Neuronal stem cell (in vitro differentiated cells): ENCODE measurements at places on chromosomes 11 and 22.

GRCh38 chr11:16047073-16047472, 309.3 kb downstream of the SOX6 start:
- H3K36me3 ChIP-seq = no peaks in the 10 kb centered on the region
- H3K27ac ChIP-seq = no peak overlapping the region
- no peaks in the 10 kb centered on the region for H3K4me1 ChIP-seq
- no peak overlapping the region for H3K4me3 ChIP-seq

DNA sequence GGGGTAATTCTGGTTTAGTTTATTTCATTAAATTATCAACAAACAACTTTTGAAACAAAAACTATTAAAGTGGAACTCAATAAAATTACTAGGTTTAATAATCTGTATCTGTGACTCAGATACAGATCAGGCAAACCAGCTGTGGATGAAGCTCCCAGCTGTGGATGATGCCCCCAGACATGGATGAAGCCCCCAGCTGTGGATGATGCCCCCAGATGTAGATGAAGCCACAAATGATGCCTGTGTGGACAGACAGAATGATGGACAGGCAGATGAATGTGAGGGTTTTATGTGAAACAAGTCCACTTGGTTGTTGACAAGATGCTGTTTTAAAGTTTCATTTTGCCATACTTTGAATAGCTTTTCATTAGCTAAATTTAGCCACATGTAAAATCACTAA, 5.8 kb upstream of the ZNF74 start:
- H3K4me3 ChIP-seq = no peak overlapping the region
- no peak overlapping the region for H3K27ac ChIP-seq
- no peaks in the 10 kb centered on the region for H3K27me3 ChIP-seq
- H3K36me3 ChIP-seq = peaks cover 1% of the 10 kb centered on the region
- DNase-seq = no peak
- no peaks in the 10 kb centered on the region for H3K4me1 ChIP-seq

DNA sequence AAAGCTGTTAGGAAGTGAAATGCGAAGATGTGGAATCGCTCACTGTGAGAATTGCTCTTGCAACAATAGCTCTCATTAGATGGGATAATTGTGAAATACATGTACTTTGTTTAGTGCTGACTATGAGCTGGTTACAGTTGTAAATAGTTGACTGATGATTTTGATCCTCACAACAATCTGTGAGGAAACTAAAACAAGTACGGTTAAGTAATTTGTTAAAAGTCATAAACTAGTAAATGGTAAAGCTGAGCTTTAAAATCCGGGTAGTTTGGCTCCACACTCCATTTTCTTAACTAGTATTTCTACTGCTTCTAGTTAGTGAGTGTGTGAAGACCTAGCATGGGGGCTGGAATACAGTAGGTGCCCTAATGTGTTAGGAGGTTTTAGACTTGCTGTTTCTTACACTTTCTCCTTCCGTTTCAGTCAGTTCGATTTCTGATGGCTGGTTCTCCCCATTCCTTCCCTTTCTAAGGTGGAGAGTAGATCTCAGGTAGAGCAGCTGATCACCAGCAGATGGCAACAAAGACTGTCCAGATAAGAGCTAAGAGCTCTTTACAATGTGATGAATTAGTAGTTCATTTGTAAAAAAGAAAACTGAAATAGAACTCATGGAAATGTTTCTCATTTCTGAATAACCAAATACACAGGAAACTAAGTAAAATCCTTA, 16.3 kb upstream of the CYP2R1 start:
- H3K27ac ChIP-seq = no peak overlapping the region
- H3K4me1 ChIP-seq = no peaks in the 10 kb centered on the region
- H3K4me3 ChIP-seq = no peak overlapping the region

- peaks cover 7% of the 10 kb centered on the region for H3K4me1 ChIP-seq
- H3K27me3 ChIP-seq = peaks cover 17% of the 10 kb centered on the region
- peaks cover 18% of the 10 kb centered on the region for H3K36me3 ChIP-seq
- peak overlapping the region; percentile 89 for H3K4me3 ChIP-seq
- peak overlapping the region; percentile 67 for H3K27ac ChIP-seq
Observed at GRCh38 chr22:21736084-21736642, 569 bp upstream of the YPEL1 start.

DNA sequence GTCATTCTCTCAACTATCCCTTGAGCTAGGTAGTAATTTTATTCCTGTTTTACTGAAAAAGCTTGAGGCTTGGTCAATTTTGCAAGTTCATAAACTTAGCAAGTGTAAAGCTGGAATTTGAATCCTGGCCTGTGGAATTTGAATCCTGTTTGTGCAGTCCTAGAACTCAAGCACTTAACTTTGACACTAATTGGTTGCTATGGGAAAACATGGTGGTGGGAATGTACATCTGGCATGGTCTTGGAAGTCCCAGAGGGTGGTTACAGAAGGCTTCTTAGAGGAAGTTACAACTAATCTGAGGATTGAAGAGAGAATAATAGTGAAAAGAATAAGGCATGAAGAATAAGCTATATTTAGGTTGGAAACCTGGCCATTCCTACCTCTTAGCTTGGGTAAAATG, 66.5 kb upstream of the LIN7C start:
- H3K27me3 ChIP-seq = no peaks in the 10 kb centered on the region
- no peak overlapping the region for H3K4me3 ChIP-seq
- no peaks in the 10 kb centered on the region for H3K36me3 ChIP-seq
- peaks cover 2% of the 10 kb centered on the region for H3K4me1 ChIP-seq
- DNase-seq = no peak

- H3K4me3 ChIP-seq = no peak overlapping the region
- peaks cover 12% of the 10 kb centered on the region for H3K4me1 ChIP-seq
- H3K36me3 ChIP-seq = no peaks in the 10 kb centered on the region
- DNase-seq = no peak
- no peak overlapping the region for H3K27ac ChIP-seq
Observed at GRCh38 chr11:70128435-70128906, 50.4 kb downstream of the ANO1 start.

- no peak overlapping the region for H3K4me3 ChIP-seq
- H3K27me3 ChIP-seq = no peaks in the 10 kb centered on the region
- no peak for DNase-seq
- no peak overlapping the region for H3K27ac ChIP-seq
- no peaks in the 10 kb centered on the region for H3K4me1 ChIP-seq
Observed at GRCh38 chr11:102653744-102654291, 28.7 kb upstream of the MMP20 start.

DNA sequence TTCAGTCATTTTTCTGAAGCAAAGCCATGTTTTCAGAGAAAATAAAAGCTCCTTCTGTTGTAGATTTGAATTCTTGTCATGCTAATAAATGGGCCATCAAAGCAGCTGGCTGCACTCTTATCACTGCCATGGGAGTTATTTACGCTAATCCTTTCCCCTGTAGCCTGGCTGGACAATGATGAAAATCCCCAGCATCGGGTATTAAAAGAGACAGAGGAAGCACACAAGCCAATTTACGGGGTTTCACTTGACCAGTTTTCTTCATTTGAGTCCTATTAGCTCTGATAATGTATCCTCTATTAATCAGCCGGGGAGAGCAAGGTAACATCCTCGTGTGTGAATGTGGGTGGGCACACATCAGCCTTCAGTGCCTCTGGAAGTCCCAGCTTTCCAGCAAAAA, 470.2 kb upstream of the API5 start:
- H3K27me3 ChIP-seq = no peaks in the 10 kb centered on the region
- H3K4me3 ChIP-seq = no peak overlapping the region
- H3K36me3 ChIP-seq = no peaks in the 10 kb centered on the region

DNA sequence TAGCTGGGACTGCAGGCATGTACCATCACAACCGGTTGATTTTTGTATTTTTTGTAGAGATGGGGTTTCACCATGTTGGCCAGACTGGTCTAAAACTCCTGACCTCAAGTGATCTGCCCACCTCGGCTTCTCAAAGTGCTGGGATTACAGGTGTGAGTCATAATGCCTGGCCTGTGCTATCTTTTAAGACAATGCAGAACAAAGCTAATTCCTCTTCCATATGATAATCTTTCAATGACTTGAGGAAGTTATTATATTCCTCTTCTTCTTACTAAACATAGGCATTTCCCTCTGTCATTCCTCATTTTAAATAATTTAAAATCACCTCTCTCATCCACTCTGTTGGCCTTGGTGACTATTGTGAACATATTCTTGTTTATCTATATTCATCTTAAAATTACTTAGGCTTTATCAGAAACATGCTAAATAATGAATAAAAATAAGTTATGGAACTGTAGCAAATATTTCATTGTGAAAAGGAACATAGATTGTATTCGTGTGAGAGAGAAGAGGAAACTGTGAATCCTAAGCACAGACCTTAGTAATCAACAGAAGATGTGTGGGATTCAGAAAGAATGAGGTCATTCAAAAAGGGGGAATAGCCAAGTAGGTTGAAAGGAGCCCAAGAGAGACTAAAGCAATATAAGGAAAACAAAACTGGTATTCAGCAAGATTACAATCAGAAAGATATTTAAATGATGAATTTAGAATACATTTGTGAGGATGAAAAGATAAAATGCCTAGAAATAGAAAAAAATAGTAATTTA, 269.4 kb downstream of the TTC28 start:
- H3K4me3 ChIP-seq = no peak overlapping the region
- no peaks in the 10 kb centered on the region for H3K36me3 ChIP-seq
- no peak for DNase-seq
- H3K27ac ChIP-seq = no peak overlapping the region
- no peaks in the 10 kb centered on the region for H3K4me1 ChIP-seq

GRCh38 chr11:73359930-73360742, 16.1 kb upstream of the RELT start:
- H3K27ac ChIP-seq = no peak overlapping the region
- H3K27me3 ChIP-seq = no peaks in the 10 kb centered on the region
- H3K4me3 ChIP-seq = no peak overlapping the region

DNA sequence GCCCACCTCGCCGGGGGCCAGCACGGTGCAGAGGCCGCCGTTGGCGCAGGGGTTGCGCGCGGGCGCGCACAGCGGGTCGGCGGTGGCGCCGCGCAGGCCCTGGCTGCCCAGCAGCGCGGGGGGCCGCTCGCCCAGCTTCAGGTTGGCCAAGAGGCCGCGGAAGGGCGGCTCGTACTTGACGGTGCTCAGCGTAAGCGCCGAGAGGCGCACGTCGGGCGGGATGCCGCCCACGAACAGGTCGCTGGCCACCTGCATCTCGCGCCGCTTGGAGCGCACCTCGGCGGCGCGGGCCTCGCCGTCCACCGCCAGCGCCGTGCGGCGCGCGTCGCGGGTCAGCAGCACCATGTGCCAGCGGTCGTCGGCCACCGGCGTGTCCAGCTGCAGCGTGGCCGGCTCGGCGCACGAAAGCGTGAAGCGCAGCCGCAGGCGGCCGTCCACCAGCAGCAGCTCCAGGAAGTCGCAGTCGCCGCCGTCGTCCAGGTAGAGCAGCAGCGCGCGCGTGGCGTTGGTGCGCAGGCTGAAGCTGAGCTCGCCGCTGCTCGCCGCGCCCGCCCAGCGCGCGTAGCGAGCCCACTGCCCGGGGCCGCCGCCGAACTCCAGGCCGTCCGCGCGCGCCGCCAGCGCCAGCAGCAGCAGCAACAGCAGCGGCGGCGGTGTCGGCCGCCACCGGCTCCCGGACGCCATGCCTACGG, 9.8 kb downstream of the NRXN2 start:
- H3K36me3 ChIP-seq = no peaks in the 10 kb centered on the region
- no peak for DNase-seq
- H3K27ac ChIP-seq = no peak overlapping the region
- peaks cover 19% of the 10 kb centered on the region for H3K27me3 ChIP-seq
- H3K4me1 ChIP-seq = peaks cover 33% of the 10 kb centered on the region

- no peaks in the 10 kb centered on the region for H3K4me1 ChIP-seq
- DNase-seq = no peak
- no peak overlapping the region for H3K27ac ChIP-seq
- H3K4me3 ChIP-seq = no peak overlapping the region
- H3K27me3 ChIP-seq = no peaks in the 10 kb centered on the region
Observed at GRCh38 chr11:65629579-65629978, 8.3 kb upstream of the SIPA1 start.

DNA sequence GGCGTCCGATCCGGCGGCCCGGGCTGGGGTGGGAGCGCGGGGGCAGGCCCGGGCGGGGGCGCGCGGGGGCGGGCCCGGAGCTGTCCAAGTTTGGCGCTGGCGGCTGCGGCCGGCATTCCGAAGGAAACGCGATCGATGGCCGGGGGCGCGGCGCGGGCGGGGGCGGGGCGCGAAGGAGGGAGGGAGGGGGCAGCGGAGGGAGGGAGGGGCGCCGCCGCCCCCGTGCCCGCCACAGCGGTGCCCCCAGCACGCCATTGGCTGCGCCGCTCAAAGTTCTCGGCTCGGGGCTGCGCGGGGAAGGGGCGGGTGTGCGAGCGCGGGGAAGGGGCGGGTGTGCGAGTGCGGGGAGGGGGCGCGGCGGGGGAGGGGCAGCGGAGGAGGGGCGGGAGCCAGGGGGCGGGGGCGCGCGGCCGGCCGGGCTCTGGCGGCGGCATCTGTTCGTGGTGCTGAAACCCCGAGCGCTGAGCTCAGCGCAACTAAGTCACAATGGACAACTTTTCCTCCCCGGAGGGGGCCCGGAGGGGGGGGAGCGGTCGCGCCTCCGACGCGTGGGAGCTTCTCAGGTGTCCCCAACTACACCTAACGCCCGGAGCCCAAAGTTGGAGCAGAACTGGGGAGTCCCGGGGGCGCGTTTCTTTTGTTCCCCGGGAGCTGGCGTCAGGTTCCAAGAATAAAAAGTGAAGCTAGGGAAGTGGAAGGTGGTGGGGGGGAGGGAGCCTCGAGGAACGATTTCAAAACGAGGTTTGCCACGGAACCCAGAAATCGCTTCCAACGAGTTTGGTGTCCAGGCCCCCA, 2.2 kb downstream of the PHF21B start:
- H3K4me1 ChIP-seq = peaks cover 9% of the 10 kb centered on the region
- H3K4me3 ChIP-seq = peak overlapping the region; percentile 90
- peaks cover 30% of the 10 kb centered on the region for H3K36me3 ChIP-seq
- DNase-seq = peak; percentile 86
- H3K27me3 ChIP-seq = no peaks in the 10 kb centered on the region

GRCh38 chr11:109870297-109870696, 222.9 kb upstream of the ZC3H12C start:
- no peaks in the 10 kb centered on the region for H3K27me3 ChIP-seq
- no peaks in the 10 kb centered on the region for H3K4me1 ChIP-seq
- no peak overlapping the region for H3K4me3 ChIP-seq
- no peak for DNase-seq
